ENCODE measurements at places on chromosomes 12 and 14.

DNA sequence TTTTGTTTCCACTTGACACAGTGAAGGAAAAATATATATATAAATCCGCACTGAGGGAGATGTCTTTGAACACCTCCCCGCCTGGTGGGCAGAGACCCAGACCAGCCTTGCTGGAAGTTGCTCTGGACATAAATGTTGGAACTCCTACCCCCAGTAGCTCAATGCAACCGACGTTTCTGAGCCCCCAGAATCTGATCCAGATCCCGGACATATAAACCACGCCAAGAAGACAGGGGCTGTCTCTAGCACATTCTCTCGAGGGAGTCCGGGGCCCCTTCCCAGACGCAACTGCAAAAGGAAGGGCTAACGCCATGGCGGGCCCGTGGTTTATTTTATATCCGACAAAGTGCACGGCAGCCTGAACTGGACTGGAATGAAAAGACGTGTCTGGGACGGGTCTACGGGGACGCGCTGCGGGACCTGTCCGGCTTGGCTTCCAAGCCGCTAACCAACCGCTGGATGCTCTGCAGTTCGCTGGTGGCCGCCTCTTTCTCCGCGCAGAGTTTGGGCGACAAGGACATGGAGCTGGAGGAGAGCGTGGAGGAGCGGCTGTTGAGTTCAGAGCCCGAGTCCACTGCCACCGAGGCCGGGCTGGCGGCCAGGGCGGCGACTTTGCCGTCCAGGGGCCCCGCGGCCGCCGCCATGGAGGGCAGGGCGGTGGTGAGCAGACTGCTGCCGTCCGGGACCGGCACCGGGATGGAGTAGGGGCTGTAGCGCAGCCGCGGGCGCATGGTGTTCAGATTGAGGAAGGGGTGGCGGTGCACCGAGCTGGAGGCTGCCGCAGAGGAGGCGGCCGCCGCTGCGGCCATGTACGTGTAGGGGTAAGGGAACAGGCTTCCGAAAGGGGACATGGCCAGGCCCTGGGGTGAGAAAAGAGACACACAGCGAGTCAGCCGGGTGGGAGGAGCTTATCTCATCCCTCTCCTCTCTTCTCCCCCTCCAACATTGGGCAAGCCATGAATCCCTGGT lies 12.2 kb downstream of the TBX3 start:
- no peak for DNase-seq

DNA sequence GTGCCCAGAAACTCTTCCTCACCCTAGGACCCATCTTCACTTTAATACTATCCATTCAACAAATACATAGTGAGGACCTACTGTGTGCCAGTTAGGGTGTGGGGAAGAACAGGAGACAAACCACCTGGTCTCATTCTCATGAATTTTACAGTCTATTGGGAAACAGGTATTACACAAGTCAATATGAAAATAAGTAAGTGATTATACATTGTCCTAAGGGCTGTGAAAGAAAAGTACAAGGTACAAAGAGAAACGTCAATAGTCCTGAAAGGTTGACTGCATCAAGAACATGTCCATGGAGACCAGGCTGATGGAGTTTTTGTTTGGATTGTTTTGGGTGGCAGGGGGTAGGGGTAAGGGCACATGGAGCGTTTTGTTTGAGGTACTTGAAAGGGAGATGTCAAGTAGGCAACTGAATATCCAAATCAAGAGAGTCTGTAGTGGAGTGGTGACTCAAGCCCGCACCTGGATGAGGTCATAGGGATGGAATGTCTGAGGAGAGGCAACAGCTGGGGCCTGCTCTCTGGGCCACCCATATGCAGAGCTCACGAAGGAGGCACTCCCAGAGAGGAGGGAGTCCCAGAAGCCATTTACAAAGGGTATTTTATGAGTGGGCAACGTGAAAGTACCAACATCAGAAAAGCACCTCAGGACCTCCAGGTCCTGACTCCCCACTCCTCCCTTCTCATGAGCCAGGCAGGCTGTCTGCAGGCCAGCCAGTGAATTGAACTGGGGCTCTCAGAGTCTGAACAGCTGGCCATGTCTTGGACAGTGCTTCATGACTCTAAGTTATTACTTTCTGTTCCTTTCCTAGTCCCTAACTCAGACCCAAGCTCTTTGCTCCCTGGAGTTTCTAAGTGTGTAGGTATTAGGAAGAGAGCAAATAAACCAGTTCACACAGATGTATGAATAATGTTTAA lies 272.0 kb downstream of the ZFP36L1 start:
- no peak for DNase-seq

DNA sequence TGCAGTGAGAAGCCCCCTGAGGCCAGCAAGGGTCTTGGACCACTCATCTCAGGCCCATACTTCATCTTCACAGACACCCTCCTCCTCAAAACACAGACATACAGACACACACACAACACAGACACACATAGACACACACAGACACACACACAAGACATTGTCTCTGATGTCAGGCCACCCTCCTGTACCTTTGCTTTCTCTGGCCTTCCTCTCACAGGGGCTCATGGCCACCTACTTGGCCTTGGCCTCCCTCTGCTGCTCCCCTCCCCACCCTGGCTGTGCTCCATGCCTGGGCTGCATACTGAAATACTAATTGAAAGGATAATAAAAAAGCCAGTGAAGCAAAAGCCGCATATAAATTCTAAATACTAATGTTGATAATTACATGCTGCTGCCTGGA lies 1.6 kb upstream of the SYNDIG1L start:
- DNase-seq: no peak

DNA sequence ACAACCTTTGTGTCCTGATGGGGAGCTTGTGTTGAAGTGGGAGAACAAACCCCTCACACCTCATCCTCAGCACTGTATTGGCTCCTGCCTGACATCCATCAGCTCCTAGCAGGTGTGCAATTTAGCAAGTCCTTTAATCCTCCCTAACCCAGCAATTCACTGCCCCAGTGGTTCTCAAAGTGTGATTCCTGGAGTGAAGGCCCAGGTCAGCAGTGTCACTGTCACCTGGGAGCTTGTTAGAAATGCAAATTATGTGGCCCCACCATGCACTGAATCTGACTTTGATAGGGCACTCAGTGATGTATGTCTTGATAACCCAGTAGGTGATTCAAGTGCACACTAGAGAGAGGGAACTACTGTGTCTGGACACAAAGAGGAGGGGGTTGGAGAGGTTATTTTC lies 133.6 kb downstream of the FGD4 start:
- no peak for DNase-seq

GRCh38 chr12:47097276-47097896 lies 17.6 kb upstream of the AMIGO2 start:
- DNase-seq: no peak

DNA sequence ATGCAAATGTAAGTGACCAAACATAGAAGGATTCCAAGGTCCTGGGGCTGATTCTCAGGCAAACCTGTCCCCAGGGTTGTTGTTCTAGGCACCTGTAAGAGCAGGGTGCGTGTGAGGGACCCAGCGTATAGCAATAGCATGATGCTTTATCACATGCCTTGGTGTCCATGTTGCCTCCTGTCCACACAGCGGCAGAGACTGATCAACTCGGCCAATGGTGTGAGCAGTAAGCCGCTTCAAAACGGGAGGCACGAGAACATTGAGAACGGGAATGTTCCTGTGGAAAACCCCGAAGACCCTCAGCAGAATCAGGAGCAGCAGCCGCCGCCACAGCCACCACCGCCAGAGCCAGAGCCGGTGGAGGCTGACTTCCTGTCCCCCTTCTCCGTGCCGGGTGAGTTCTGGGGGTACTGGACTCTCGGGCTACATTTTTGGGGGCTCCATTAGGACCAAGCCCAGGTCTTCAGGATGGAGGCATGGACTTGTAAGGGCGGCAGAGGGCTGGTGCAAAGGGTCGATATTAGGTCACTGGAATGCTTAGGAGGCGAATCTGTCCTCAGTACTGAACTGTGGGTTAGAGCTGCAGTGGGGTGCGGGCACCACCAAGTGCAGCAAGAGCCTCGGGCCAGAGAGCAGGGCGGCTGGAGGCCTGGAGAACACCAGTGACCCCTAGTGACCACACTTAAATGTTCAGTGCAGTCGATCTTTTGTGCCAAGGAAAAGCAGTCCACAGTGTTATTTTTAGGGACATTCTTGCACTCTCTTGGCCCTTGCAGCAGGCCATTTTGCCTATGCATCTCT lies 57.2 kb upstream of the RIN3 start:
- DNase-seq: no peak

DNA sequence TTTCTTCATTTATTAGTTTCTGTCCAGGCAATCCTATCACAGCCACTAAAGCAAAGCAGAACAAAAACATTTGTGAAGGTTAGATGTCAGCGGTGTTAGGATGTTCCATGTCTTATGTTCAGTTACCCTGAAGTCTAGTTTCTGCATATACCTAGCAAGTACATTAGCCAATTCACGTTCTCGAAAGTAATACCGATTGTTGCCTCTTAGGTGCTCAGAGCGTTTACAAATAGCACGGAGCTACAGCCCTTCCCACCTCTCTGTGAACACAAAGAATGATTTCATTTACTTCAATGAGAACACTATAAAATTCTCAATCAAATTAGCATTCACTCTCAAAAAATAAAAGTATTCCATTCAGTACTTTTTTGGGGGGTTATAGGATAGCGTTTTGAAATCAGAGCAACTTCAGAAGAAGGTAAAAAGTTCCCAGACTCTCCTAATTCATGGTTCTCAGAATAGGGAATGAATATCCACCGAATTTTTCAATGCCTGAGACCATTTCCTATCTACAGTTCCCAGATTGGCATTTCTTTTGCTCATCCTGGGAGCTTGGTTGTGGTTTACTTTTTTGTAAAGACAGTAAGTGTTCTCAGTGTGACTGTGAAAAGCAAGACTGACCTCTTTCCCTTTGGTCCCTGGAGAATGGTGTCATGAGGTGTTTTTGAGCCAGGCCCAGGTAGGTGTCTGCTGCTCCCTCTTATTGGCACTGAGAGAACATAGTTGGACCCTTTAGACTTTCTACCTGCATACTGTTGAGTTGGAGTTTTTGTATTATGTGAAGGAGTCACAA lies 488.0 kb upstream of the RGS6 start:
- DNase-seq: no peak

- peak; percentile 89 for DNase-seq
These were observed at the start of gene DNM1L for GRCh38 chr12:32679091-32679919. Gene DNM1L, plus strand, starts transcription at chr12:32679301. Its CDS starts 63 bp downstream, at chr12:32679364.

- DNase-seq: no peak
These were observed 23.2 kb downstream of the BORCS5 start for GRCh38 chr12:12379831-12380730.

DNA sequence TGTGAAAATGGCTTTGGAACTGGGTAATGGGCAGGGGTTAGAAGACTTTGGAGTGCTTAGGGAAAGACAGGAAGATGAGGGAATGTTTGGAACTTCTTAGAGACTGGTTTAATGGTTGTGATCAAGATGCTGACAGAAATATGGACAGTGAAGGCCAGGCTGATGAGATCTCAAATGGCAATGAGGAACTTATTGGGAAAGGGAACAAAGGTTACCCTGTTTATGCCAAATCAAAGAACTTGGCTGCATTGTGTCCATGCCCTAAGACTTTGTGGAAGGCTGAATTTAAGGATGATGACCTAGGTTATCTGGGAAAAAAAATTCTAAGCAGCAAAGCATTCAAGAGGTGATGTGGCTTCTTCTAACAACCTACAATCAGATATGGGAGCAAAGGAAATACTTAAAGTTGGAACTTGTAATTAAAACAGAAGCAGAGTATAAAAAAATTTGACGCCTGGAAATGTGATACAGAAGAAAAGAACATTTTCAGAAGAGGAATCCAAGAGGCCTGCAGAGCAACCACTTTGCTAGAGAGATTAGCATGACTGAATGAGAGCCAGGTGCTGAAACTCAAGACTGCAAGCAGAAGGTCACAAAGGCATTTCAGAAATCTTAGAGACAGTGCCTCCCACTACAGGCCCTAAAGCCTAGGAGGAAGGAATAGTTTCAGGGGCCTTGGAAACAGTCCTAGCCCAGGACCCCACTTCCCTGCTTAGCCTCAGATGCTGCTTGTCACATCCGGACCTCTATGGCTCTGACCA lies 65.6 kb upstream of the FLRT2 start:
- DNase-seq: no peak

GRCh38 chr14:82642425-82642824 lies 1108.8 kb upstream of the SEL1L start:
- DNase-seq: no peak

GRCh38 chr14:78530078-78530477 lies 359.9 kb downstream of the NRXN3 start:
- DNase-seq: no peak

- DNase-seq: no peak
These were observed 8.2 kb upstream of the MMP19 start for GRCh38 chr12:55850893-55851292.

DNA sequence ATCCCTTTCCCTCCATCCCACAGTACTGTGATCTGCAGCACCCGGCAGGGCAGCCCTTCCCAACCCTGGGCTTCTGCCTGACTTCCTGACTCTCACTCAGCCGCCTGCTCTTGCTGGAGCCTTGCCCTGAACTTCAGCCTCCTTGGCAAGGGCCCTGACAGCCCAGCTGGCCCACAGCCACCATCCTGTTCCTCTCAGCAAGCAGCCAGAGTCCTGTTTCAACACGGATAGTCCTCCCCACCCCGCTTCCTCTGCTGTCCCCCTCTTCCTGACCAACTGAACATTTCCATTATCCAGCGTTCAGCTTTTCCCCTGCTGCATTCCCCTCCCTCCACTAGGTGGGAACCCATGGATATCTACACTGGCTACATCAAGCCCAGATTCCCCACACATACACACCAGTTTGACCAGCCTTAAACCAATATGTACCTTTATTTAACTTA lies 74.0 kb upstream of the MDM1 start:
- DNase-seq: no peak

DNA sequence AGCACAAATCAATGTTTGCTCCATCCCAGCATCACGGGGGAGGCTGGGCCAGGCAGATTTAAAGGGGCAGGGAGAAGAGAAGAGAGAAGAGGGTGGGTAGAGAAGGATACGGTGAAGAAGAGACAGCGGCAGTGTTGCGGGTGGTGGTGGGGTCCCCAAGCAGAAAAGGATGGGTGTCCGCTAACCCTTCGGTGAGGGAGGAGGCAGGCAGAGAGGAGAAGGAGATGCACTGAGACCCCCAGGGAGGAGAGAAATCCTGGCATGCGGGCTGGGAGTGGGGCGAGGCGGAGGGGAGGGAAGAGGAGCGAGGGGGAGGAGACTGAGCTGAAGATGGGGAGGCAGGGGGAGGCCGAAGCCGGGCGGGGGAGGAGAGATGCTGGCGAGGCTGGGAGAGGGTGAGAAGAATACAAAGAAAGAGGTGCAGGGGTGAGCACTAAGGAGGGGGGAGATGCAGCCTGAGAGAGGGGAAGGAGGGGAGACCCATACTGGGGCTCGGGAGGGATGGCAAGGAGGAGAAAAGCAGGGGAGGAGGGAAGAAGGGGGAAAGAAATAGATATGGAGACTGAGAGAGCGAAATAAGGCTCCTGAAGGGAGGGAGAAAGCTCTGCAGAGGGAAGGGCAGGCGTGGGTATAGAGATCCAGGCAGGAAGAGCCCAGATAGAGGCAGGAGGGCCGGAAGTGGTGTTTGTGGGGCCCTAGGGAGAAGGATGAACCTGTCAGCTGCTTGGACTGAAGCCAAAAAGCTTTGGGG lies at the start of gene JPH4:
JPH4 (minus strand) TSS at position 231 of the 751 bp plus-strand sequence. CDS start 1,337 bp downstream, outside the sequence.
- DNase-seq: no peak

DNA sequence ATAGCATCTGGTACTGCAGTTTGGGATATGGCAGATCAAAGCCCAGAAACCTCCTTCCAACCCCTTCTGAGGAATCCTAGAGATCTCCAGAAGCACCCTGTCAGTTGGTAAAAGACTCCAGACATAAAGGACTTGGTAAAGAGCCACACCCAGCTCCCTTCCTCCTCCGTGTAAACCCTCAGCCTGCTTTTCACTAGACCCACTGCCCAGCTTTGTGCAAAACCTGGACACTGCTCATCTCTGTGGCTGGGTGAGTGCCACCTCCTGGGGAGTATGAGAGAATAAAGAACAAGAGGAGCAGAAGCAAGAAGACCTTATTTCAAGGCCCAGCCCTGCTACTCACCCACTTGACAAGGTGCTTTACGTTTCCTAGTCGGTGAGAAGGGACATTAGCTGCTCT lies 33.0 kb downstream of the ANO2 start:
- no peak for DNase-seq

GRCh38 chr12:92452763-92453162 lies 250.0 kb upstream of the PLEKHG7 start:
- no peak for DNase-seq

Measured in effector CD8-positive, alpha-beta T cell (primary cell).